ENCODE measurements at places on chromosomes 3 and 15.

DNA sequence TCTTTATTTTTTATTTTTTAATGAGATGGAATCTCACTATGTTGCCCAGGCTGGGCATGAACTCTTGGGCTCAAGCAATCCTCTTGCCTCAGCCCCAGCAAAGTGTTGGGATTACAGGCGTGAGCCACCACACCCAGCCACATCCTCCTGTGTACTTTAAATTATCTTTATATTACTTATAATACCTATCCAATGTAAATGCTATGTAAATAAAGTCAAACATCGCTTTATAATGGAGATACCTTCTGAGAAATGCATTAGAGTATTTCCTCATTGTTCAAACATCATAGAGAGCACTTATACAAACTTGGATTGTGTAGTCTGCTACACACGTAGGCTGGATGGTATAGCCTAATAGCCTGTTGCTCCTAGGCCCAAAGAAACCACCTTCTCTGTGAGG lies 41.4 kb upstream of the MAGI1 start:
- no peak for DNase-seq

DNA sequence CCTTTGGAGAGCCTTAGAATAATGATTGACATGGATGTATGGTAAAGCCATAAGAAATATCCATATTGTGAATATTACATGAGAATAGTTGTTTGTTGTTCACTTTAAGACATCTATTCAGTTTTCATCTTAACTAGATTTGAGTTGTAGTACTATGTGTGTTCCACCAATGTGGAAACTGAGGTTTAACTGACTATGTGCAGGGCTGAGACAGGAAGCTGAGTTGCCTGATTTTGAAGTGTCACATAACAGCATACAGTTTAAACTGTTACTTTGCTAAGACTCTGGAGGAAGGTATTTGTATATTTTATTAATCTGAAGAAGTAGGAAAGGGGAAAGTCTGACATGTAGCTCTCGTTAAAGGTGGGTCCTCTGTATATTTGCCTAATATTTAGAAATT lies 2.1 kb downstream of the ECT2 start:
- no peak for DNase-seq

GRCh38 chr3:61855211-61855610 lies 293.8 kb downstream of the PTPRG start:
- no peak for DNase-seq

- DNase-seq, result no peak
Measured at GRCh38 chr15:63054281-63054683, 11.7 kb downstream of the TPM1 start.

GRCh38 chr15:85859671-85860070 lies 64.9 kb upstream of the KLHL25 start:
- no peak for DNase-seq

DNA sequence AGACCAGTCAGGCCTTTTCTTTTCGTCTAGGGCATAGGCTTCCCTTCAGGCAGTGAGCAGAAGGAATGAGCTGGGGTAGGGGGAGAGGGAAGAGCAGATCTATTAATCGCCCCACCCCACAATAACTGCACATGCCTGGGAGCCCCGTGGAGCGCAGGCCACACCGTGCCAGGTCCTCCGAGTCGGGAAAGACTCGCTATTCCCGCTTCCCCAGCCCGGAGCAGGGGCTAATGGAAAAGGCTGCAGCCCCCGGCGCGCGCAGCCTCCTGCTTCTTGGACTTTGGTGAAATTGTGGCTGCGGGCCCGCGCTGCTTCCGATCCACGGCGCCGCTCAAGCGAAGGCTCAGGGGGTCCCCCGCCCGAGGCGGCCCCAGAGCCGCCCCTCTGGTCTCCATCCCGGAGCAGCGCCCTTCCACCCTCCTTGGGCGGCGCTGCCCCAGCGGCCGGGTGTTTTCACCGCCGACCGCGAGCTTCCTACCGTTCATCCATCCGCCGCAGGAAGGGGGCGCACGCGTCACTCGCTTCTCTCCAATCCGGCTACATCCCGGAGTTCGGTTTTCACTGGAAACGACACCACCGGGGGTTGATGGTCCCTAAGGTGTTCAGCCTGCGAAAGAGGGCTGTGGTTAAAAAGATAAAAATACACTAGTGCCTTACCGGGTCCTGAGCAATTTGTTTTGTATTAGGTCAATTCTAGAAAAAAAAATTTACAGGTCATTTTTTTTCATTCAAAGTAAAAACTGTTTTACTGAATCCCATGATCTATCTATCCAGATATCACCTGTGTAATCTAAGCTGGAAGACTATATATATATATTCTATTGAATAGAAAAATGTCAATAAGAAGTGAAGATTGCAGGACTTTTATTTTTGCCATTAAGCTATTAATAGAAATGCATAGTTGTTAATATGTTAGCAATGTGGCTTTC lies 4.4 kb upstream of the SYNM start:
- DNase-seq, result peak; percentile 17

DNA sequence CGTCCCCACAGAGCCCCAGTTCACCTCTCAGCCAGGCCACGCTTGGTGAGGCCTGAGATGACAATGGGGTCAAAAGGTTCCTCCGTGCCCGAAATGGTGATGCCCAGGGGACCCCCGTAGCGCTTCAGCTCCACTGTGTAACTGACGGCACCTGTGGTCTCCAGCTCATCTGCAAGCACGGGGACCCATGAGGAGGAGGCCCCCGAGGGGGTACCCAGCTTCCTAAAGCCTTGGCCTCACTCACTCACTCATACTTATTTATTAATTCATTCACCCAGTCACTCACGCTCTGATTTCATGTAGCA lies 30.4 kb downstream of the GRIP2 start:
- DNase-seq, result no peak

- no peak for DNase-seq
Measured at GRCh38 chr15:42619656-42620371, 44.4 kb downstream of the STARD9 start.

DNA sequence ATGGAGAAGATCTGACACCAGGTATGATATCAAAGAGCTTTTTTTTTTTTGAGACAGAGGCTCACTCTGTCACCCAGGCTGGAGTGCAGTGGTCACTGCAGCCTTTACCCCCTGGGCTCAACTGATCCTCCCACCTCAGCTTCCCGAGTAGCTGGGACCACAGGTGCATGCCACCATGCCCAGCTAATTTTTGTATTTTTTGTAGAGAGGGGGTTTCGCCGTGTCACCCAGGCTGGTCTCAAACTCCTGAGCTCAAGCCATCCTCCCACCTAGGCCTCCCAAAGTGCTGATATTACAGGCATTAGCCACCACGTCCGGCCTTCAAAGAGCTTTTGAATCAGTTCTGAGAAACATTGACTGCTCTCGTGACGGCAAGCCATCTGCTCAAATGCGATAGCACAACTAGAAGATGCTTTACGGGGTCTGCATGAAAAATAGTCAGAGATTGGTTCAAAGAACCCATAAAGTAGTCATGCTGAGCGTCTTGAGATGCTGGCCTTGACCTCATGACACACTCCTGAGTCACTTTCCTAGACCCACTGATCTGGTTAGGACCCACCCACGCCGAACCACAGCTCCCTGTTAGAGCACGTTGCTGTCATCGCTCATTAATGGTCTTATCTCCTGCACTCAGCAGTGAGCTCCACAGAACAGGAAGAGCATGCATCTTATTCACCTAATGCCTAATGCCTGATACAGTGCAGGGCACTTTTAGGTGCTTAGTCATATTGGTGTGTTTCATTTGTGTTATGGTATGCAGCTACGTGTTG lies 57.0 kb upstream of the NR2F2 start:
- DNase-seq, result no peak

GRCh38 chr3:123401836-123402530 lies 46.9 kb downstream of the ADCY5 start:
- DNase-seq, result no peak

GRCh38 chr15:82272154-82272553 lies 9.5 kb downstream of the SAXO2 start:
- DNase-seq, result no peak

DNA sequence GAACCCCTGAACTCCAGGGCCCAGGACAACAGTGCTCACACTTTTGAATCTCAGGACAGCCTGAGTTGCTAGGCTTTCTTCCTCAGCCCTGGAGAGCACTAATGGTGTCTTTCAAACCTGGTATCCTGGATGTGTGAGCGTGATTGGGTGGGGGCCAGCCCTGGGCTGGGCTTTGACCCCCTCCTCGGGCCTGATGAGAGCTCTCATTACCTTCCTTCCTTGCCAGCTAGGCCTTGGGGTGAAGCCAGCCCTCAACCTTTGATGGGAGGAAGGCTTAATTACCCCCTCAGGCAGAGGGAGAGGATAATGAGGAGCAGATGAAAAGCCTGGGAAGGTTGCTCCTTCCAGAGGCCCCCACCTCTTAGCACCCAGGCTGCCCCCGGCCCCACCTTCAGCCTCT lies 31.1 kb upstream of the INSYN1 start:
- no peak for DNase-seq

- no peak for DNase-seq
Measured at GRCh38 chr3:107241217-107241616, 136.0 kb upstream of the CCDC54 start.

GRCh38 chr15:99343881-99344551 lies 92.7 kb downstream of the LRRC28 start:
- DNase-seq, result peak; percentile 26

- no peak for DNase-seq
Measured at GRCh38 chr3:122484985-122485384, 29.8 kb downstream of the KPNA1 start.

DNA sequence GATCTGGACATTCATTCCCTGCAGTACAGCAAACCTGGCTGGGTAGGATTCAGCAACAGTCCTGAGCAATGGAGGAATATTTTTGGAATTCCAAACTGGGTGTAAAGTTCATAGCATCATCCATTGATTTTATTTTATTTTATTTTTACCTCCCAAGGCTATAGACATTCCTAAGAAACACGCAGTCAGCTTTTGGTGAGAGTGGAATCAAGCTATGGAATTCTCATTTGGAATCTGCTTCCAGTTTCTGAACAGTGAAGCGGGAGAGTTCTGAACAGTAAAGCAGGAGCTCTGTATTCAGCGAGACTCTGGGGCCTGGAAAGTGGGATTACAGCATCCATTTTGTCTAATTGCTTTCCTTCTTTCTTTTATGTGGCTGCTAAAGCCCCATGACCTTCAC lies 1.4 kb upstream of the PDZRN3 start:
- no peak for DNase-seq

DNA sequence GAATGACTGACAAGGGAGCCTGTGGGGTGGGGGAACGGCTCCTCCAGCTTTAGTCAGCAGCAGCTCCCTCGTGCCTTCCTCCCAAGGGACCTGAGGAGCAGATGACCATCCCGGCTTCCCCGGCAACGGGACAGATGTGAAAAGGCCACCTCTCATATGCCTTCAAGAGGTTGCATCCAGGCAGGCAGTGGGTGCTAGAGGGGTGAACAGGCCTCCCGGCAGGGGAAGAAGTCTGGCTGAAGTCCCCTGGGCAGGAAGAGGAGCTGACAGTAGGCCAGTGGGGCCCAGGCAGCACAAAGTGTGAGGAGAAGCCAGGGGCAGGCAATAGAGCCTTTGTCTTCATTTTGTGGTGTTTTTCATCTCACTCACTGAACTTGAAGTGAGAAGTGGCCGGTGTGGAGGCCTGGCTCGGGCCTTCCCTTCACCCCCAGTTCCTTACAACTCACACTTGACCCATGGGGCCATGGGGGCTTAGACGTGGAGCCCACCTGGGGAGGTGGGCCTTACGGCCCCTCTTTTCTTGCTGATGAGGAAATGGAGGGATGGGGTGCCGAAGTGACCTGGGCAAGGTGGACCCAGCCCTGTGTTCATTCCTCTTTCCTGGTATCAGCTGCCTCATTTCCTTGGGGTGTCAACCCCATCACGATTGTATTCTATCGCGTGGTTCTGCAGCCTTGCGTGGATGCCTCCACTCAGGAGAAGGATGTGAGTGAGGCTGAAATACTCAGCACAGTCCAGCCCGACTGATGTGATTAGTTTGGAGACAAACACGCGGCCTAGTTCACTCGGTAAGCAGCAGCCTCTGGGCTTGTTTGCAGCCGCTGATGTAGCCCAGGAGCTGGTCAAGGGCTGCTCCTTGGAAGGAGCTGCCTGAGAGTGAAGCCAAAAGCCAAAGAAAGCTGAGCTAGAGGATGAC lies 115.5 kb upstream of the ALDH1A3 start:
- no peak for DNase-seq

DNA sequence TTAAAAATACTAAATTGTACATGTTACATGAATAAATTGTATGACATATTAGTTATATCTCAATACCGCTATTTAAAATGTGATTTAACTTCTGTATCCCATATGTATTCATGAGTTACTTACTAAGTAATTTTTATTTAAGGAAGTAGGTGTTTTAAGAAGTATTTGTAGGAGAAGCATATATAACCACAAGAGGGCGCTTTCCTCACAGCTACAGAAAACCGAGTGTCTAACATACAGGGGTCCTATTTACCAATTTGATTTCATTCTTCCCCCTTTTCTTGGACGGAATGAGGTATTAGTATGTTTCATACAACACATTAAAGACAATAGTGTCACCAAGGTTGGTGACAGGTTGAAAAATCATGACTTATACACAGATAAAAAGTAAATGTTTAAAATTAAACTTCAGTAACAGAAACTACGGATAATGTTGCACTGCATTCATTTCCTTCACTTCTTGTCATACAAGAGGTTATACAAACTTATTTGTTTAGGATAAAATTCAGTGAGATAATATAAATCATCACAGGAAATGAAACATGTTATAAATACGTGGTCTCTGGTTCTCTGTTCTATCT lies 253.6 kb downstream of the MAGI1 start:
- no peak for DNase-seq

GRCh38 chr15:48363474-48363873 lies 32.2 kb downstream of the DUT start:
- no peak for DNase-seq

DNA sequence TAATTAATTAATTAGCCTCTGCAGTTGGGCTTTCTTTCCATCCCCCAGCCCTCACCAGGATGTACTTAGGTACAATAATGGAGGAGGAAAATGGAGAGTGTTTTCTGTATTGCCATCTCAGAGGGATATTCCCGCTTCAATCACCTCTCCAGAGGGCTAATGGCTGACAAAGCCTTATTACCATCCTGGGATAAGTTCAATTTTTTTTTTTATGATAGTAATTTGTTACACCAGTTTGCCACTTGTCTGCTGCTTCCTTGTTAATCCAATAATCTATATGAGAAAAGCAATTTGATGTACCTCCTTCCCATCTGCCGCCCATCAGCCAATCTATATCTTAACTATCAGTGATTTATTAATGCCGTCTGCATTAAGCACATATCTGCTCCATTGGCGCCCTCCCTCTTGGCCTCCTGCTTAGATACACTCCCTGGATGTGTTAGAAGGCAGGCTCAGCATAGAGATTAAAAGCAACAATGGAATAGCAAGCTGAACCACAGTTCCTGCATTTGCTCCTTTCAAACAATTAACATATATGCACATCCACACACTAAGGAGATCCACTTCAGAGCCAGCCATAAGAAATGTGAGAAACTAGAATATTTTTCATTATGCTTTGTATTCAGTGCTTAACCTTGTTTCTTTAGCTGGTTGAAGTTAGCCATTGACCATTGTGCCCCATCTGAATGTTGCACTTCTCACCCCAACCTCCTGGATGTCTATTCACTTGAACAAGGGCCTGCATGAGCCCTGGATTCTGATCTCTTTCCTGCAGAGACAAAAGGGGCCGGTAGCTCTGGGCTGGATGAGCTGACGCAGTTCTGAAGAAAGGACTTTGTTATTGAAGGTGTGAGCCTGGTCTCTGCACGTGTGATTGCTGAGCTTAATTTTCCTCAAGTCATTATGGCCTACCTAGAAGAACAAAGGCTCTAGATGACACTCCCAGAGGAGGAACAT lies 237.3 kb upstream of the GAP43 start:
- DNase-seq, result no peak

GRCh38 chr15:67501836-67502461 lies 19.0 kb upstream of the C15orf61 start:
- no peak for DNase-seq

All from stimulated activated CD8-positive, alpha-beta memory T cell treated with anti-CD3 and anti-CD28 coated beads, Interleukin-7, amount 100 ng/mL, for 1 hour (primary cell).